ENCODE measurements at places on chromosomes 6 and 20. TPM values are rescaled to one million over a fixed set of nuclear protein-coding genes. Genes with fewer than 3 reads are reported as not detected.

- DNase-seq, result no peak
Observed at GRCh38 chr6:149419696-149420404, 19.8 kb downstream of the SUMO4 start.

DNA sequence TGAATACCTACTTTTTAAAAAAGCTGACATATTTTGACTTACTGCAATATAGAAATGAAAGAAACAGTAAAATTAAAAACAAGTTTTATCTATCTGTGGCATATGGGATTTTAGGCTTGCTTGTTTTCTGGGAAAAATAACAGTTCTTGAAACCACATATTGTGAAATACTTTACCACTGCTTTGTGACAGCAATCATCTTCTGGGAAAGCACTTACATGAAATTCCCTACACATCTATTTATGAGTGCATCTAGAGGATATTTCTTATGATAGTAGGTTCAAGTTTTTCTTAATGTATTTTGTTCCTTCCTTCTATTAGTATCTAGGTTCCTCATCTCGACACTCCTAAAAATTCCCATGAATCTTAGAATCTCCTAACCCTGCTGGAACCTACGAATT, 75.2 kb downstream of the STXBP5 start:
- no peak for DNase-seq

DNA sequence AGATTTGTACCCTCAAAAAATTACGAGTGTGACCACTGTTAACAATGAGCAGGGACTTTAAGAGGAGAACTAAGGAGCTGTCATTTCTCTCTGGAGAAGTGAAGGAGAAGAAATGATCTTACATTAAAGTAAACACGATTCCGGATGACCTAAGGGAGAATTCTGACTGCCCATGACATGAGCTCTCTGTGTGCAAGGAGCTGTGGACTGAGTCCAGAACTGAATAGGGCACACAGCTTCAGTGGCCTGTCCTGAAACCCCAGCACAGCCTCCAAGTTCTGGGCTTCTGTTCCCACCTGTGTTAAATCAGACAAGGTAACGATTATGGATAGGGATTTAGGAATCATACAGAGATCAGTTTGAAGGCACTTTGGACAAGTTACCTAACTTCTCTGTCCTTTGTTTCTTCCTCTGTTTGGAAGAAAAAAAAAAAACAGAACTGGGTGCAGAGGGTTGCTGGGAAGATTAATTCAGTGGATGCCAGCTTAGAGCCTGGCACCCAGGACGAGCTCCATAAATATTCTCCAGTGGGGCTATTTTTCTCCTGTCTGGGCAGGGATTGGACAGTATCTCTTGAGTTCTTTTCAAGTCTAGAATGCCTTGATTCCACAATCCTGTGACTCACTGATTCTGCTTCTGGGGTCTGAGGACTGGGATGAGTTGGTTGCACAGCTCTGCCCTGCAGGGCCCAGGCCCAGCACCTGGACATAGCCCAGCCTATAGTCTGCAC, 65.7 kb downstream of the MRPL14 start:
- no peak for DNase-seq

DNA sequence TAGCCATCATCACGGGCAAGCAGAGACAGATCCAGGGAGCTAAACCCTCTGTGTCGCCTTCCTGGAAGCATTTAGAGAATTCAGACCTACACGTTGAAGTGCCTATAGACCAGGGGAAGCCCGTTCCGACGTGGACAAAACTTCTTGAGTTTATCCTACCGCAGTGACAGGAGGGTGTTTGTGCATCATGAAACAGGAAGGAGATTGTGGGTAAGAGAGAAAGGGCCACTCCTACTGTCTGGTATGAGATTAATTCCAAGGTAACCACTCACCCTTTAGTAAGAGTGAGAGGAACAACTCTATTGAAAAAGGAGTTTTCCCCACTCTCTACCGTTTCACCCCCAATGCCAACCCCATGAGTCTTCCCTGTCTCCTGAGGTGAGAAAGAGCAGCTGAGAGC, 133.7 kb downstream of the TFAP2C start:
- no peak for DNase-seq

DNA sequence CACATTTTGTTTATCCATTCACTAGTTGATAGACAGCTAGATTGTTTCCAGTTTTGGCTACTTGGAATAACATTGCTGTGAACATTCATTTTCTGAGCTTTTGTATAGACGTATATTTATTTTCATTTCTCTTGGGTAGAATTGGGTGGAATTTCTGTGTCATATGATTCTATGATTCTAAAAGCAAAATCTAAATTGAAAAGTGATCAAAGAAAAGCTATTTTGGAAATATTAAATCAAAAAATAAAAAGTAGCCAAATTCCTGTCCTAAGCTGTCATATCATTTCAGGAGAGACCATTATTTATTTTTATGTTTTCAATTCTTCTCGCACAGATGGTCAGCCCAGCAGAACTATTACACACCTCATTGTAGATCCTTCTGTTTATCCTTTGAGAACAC, 229.2 kb downstream of the COL12A1 start:
- DNase-seq, result no peak

DNA sequence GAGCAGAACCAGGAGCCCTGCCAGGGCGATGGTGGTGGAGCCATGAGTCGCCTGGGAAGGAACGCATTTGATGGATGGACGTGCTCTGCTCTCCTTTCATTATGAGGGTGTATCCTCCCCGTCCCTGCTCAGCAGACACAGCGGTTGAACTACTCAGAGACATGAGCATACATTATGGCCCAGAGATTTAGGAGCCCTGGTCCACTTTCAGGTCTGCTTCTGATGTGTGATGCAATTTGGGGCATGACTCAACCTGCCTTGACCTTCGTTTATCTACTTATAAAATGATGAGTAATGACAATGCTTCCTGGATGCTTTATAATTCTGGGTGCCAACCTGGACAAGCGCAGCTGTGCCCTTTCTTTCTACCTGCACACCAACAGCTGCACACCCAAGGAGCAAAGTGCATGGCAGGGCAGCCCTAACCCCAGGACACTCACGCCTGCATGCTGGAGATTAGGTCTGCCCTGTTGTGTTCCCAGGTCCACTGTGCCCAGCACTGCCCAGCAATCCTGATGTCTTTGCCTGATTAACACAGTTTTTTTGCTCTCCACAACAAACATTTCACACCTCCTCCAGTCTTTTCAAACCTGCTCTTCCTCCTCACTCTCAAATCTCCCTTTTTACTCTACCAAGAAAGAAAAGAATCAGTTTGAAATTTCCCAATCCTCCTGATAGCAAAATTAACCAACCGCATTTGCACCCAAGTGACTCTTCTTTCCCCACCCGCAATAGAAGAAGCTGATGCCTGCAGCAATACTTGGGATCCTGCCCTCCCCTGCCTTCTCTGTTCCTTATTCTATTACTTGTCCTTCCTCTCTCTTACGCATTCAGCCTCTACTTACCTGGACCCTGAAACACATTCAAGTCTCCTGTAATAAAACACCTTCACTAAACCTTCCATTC, 81.2 kb downstream of the EZR start:
- DNase-seq, result no peak

DNA sequence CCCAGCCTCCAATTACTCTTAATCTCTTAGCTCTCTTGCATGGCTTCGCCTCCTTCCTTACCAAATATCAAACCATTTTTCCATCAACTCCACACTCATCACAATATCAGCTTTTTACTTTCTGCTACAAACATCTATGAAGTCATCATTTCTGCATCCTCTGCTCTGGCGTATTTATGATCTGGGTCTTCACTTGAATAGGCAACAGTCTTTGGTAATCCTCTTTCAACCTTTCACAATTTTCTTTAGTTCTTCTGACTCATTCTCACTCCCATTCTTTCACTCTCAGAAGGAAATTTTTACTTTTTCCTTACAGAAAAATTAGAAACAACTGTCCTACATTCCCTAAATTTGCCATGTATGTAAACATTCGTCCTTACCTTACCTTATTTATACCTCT, 522.4 kb downstream of the HDGFL1 start:
- no peak for DNase-seq

Gene SLC32A1
- total RNA-seq, result not detected

Gene TAAR6
- not detected for total RNA-seq

Data from left ventricle myocardium superior (tissue), 1 donor.